ENCODE measurements at places on chromosomes 2 and 18.

- DNase-seq, result no peak
These were observed 7.2 kb downstream of the PMS1 start for GRCh38 chr2:189791338-189792042.

DNA sequence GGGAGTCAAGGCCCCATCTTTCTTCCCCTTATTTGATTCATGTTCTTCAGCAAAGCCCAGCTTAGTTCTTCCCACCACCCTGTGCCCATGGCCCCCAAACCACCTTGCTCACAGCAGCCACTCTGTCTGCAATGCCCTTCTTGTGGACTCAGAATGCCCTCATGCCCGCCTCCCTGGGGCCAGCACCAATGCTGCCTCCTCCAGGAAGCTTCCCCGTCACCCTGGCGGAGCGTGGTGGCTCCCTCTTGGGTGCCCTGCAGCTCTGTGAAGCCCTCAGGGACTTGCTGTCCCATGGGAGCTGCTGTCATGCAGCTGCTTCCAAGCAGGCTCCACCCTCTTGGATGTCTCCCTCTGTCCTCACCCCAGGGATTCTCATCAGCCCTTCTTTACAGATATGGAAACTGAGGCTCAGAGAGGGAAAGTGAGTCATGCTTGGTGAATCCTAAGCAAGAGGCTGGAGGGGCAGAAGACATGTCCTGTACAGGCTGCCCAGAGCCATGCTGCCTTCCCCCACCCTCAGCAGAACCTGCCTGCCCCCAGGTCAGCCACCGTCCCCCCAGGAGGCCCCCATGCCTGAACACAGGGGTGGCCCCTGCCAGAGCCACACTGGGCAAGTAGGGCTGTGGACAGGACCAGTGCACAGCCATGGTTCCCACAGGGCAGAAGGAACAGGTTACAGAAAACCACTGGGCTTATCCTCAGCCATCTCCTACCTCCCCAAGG lies 11.8 kb upstream of the DUSP2 start:
- DNase-seq, result peak; percentile 46

- DNase-seq, result no peak
These were observed 7.3 kb upstream of the CRYBA2 start for GRCh38 chr2:219000569-219000960.

- peak; percentile 56 for DNase-seq
These were observed 32.3 kb upstream of the NEB start for GRCh38 chr2:151766437-151767153.

- DNase-seq, result no peak
These were observed 15.5 kb upstream of the CDC42EP3 start for GRCh38 chr2:37686792-37687526.

DNA sequence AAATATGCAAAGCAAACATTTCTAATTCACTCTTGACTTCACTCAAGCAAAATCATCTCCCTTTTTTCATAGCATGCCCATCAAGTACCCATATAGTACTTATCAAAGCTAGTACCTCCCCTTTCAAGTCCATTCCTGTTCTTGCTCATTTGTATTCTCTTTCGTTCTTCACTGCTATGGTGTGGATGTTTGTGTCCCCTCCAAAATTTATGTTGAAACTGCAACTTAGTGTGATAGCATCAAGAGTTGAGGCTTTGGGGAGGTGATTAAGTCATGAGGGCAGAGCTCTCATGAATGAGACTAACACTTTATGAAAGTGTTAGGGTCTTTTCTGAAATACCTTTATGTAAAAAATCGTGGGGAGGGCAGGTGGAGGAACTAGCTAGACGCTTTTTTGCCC lies 52.9 kb downstream of the RNU4ATAC start:
- no peak for DNase-seq

DNA sequence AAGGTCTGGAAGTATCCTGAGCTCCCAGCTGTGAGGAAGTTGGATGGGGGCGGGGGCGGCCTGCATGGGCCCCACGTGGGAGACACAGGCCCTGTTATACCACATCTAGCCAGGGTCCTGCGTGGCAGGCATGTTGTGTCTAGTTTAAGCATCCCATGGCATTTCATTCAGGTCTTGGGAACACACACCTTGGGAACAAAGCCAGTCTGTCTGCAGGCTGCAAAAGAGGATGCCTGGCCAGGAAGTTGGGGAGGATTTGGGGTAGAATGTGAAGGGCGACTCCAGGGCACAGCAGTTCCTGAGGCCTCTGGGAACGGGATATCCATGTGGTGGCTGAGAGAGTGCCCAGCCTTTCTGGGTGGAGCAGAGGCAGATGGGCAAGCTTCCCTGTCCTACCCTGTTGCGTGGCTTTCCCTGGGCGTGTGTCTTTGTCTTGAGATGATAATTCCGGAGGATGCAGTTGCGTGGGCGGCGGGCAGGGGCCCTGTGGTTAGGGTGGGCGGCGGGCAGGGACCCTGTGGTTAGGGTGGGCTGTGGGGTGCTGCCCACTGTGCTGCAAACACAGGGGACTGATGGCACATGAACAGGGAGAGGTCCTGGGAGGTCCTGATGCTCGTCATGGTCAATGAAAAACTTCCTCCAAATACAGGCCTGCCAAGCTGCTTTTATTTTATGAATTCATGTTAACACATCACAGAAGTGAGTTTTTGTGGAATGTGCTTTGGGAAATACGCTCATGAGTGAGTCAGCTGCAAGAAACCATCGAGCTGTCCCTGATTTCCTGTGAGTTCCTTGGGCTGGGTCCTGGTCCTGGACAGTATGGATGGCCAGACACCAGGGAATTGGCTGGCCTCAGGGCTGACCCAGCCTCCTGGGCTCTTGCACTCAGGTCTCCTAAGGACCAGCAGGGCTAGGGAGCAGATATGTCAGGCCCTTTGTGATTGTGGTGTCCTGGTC lies 90.0 kb upstream of the HS6ST1 start:
- DNase-seq, result no peak

GRCh38 chr2:126221506-126221905 lies 434.5 kb upstream of the GYPC start:
- DNase-seq, result no peak

DNA sequence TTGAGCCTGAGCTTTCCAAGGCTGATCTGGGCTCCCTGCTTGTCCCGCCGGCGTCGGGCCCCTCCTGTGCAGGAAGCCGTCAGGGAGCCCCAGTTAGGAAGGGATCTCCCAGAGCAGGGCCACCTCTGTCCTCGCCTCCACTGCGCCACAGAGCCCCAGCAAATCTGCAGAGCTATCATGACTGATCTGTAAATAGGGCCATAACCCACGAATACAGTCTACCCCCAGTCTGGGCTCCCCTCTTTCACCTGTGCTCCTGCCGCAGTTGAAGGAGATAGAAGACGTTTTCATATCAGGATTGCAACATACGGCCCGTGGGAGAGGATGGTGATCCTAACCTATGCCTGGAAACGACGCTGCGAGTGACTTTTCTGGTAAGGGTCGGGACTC lies 138.7 kb downstream of the PTGR3 start:
- no peak for DNase-seq

DNA sequence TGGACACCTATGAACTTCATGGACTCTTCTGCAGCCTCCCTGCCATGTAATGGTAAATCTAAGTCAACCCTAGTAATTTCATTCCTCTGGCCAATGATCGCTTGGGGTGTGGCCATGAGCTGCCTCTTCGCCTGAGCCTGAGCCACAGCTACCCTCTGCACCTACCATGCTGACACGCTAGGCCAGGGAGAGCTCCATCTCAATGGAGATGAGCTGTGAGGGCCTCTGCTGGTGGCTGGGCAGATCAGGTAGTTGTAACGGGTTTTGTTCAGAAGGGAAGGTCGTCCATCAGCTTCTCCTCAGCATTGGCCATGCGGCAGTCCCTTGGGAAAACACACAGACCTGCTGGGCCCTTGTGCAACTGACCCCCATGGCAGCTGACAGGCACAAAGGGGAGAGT lies 24.4 kb downstream of the MPHOSPH10 start:
- DNase-seq, result peak; percentile 54

- no peak for DNase-seq
These were observed 951.3 kb upstream of the ACVR2A start for GRCh38 chr2:146893500-146894041.

DNA sequence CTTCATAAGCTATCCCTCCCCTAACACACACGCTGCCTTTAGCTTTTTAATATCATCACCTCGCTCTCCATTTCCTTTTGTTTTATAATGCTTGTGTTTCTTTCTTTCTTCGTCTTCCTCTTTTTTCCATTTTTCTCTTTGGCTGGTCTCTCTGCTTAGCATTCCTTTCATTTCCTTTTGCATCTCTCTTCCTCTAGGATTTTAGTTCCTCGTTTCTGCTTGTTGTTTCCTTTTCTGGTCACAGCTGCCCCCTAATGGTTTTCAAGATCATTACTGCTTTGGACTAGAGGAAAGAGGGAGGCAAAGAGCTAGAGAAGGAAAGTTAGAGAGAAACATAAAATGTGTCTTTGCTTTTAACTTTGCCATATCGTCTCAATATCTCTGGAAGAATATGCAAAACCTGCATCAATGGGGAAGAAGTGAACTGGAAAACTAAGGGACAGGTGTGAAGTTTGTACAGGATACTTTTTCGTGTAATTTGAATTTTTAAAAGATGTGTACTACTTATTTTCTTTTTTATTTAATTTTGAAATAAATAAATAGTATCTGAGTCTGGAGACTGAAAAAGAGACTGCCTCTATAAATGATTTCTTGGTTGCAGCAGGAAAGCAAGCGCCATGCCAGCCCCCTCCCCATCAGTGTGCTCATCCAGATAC lies 6.3 kb upstream of the NRP2 start:
- DNase-seq, result no peak

DNA sequence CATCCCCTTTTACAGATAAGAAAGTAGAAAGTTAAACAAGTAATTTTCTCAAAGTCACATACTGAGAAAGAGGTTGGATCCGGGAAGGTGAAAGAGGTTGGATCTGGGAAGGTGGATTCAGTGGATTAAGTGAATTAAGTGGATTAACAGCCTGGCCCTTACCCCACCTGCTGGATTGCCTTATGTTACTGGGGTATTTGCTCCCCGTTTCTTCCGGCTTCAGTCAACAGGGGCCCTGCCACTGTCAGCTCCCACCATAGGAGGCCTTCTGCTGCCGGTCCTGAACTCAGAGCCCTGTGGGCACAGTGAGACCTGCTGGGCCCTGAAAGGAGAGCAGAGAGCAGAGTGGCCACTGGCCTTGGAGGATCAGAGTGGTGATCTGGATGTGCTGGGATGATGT lies 113.2 kb downstream of the VAPA start:
- no peak for DNase-seq

DNA sequence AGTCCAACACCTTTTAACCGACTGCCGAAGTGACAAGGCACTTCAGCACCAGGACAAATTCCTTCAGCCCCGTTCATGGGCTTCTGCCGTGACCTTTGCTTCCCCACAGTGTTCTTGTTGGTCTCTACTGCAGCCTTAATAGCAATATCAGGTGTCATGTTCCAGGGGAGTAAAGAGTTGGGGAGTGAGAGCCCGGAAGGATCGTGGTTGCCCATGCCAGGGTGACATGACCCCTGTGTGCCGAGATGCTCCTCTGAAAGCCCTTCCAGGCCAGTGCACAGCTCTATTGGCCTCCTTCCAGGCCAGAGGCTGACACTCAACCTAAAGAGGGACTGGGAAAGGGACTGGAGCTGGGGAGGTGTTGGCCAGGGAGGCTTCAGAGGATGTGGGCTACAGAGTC lies 279.2 kb downstream of the CYRIA start:
- no peak for DNase-seq

- DNase-seq, result no peak
These were observed 26.2 kb upstream of the MBOAT2 start for GRCh38 chr2:9029721-9030120.

DNA sequence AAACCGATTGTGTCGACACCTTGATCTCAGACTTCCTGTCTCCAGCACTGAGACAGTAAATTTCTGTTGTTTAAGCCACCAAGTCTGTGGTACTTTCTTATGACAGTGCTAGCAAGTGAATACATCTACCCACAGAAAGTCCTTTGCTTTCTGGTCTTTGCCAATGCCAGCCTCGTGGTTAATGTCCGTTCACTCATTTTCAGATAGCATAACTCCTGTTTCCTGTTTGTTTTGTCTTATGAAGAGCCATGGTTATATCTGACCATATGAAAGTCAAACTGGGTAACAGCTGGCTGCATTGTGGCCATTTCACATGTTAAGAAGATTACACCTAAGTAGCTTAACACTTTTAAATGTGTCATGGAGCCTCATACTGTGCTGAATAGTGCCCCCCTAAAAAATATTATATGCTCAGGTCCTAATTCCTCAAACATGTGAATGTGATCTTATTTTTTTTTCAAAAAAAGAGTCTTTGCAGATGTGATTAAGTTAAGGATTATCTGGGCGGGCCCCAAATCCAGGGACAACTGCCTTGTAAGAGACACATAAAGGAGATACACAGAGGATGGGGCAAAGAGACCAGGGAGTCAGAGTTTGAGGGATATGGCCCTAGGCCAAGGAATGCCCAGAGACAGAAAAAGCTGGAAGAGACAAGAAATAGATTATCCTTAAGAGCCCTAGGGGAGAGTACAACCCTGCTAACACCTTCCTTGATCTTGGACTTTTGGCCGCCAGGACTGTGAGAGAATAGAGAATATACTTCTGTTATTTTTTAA lies 118.0 kb downstream of the KCNE4 start:
- no peak for DNase-seq

GRCh38 chr2:134985061-134985460 lies 62.2 kb downstream of the MAP3K19 start:
- DNase-seq, result no peak

DNA sequence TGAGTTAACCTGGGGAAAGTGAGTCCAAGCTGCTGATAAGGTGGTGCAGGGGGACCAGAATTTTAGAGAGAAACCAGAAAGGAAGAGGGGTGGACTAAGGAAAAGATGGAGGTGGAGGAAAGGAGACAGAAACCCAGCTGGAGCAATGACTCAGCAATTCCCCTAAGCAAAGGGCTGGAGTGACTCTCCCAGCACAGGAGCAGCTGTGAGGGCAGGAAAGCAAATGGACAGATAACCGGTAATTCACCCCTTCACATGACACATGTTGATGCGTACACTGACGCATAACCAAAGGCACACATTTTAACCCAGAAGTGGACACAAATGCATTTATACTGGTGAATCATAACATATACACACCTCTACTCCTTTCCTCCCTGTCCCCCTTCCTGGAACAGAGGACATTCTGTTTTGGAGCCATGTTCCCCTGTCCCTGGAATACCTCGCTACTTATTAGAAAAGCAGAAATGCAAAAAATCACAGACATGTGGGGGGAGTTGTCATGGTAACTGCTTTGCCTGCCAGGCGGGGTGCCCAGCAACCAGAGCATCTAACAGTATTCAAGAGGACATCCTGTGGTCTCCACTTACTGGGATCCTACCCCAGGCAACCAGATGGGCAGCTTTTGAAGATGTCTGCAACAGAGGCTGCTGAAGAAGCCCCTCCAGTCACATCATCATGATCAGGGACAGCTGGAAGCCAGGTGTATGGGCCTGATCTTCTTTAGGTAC lies 4.7 kb downstream of the CDK5R2 start:
- DNase-seq, result no peak
